ENCODE measurements at places on chromosomes 12 and 14.

DNA sequence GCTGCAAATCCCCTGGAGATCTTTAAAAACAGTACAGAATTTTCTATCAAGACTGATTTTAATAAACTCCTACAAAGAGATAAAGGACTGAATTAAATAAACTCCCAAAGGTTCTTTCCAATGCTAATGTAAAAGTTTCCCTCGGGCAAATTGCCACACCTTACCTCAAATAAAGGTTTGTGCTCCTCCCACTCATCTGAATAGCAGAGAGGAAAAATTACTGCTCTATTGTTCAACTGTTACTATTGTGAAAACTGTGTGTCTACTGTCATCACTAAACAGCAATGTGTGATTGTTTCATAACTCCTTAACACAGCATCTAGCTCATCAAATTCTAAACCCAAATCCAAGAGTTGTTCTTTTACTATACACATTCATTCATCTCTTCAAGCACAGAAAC is 3.2 kb downstream of the SPTLC2 start:
- no peak for DNase-seq

DNA sequence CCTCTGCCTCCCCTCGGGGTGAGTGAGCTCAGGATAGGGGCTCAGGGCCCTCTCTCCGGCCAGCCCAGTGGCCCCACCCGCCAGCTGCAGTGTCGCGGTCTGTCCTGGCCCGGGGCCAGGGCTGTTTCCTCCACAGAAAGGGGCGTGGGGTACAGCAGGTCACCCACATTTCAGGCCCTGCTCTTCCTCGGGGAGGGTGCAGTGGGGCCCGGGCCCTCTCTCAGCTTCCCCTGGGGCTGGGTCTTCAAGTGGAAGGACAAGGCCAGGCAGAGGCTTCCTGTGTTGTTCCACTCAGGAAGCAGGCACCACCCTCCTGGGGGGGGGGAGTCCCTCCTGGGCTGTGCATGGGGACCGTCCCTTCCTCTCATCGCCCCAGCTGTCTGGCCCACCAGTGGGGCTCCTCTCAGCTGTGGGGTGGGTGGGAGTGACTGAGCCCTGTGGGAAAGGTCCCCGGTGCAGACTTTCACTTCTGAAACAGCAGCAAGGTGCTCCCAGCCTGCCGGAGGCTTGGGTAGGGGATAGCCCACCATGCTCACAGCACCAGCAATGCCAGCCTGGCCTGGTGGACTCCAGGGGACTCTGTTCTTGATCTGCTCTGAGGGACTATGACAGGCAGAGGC is 3.7 kb downstream of the GPR132 start:
- DNase-seq, result no peak

DNA sequence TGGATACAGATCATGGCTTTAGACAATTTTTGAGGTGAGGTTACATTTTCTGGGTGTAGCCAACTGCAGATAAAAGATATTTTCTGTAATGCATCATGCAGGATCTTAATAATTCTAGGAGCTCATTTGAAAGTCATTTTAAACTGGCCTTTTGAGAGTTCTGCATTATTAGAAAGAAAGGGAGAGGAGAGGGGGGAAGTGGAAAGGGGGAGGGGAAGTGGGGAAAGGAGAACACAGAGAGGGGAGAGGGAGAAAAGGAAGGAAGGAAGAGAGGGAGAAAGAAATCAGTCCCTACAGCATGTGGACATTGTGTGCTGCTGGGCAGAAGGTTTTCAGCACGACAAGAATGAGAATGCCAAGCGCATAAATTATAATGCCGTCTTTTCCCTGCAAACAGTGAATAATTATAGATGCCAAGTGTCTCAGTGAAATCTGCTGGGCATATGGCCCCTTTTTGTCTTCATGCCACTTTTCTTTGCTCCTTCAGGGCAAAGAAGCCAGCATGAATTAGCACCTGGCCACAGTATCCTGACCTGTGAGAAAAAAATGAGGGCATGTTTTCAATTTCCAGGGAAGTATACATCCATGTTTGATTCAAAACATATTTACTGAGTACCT is 22.7 kb upstream of the PPP2R5C start:
- DNase-seq, result no peak

GRCh38 chr12:12718853-12719252 is 1.7 kb downstream of the CDKN1B start:
- no peak for DNase-seq

GRCh38 chr12:90149453-90149852 is 440.8 kb upstream of the ATP2B1 start:
- DNase-seq, result no peak

GRCh38 chr12:7112041-7112440 is 3.0 kb upstream of the C1RL start:
- DNase-seq, result no peak

DNA sequence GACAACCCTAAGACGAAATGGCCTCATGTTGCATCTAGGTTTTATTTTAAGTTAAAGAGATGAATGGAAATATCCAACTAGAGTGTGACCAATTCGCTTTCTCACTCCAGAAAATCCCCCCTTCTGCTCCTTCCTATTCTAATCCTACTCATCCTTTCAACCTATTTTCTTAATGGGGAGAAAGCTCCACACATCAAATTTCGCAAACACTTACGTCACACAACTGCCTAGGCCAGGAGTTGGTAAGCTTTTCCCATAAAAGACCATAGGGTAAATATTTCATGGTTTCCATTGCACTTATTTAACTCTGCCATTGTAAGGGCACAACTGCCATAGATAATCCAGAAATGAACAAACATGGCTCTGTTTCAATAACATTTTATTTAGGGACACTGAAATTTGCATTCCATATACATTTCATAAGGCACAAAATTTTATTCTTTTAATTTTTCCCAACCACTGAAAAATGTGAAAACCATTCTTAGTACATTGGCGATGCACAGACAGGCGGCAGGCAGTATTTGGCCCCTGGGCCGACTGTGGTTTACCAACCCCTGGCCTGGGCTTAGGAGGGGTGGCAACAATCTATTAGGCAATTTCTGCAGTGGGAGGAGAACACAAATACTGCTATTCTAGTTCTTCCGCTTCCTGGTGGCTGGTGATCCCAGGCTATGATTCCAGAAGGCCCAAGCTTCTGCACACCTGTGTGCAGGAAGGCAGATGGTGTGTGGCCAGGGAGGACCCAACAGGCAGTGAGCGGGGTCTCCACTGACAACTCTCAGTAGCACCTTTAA is 67.2 kb upstream of the FOXN3 start:
- no peak for DNase-seq

DNA sequence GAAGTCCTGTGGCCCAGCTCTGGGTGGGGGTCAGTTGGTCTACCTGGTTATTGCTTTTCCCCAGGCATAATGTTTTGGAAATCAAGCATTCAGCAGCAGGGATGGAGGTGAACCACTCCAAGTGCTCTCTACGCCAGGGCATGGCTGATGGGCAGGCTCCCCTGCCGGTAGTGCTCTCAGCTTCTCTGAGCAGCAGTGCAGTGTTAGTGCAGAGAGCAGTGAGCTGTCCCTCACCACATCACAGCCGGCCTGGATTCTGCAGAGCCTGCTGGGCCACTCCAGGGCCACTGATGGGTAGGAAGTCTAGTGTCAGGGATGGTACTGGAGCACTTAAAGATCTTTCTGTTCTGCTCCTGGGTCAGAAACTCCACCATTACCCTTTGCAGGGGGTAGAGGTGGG is 151.1 kb downstream of the CALM1 start:
- DNase-seq, result no peak

- DNase-seq, result no peak
These were observed 89.4 kb downstream of the NKX2-1 start for GRCh38 chr14:36430662-36431084.

- DNase-seq, result no peak
These were observed 81.5 kb downstream of the BHLHE41 start for GRCh38 chr12:26043135-26044006.

DNA sequence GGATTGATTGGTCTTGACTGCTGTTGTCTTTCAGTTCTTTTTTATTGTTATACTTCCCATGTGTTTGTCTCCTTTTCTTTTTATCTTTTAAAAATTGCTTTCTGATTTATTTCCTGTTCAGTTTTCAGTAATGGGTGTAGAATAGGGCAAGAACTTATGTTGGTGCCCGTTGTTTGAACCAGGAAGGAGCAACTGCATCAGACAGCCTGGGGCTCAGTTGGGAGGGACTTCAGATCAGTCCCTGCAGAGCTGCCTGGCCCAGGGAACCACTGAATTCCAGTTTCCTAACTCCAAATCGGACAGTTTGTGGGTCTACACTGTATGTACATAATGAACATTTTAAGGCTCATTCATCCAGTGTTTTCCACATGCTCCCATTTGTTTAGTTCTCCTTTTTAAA is 64.9 kb downstream of the FBXO34 start:
- DNase-seq, result no peak

DNA sequence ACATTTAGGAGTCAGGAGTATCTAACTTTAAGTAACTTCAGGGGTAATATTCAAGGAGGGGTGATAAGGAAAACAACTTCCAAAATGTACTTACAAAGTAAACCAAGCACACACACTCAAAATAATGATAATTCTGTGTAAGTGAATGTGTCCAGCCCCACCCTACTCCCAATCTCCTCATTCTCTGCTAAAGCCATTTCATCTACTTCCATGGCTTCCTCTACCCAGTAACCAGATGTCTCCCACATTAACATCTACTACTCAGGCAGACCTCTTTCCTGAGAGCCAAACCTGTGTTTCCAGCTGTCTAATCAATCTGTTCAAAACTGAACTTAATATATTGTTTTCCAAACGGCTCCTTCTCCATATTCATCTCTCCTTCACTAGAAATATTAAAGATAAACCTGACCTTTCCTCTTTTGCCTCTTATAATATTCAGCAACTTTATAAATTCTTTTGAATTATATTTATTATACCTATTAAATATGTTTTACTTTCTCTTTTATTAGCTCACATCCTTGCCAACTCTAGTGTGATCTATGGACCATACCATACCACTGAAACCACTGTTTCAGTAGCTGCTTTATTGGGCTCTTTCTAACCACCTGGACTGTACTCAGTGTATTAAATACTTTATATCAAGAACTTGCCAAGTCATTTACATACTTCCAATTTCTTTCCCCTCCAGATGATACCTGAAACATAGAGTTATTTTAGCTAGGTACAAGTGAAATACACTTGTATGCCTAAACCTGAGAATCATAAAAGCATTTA is 170.7 kb downstream of the PPFIA2 start:
- DNase-seq, result no peak

GRCh38 chr12:128790653-128791373 is 32.9 kb downstream of the SLC15A4 start:
- no peak for DNase-seq

- no peak for DNase-seq
These were observed 9.7 kb downstream of the MLH3 start for GRCh38 chr14:75041613-75042012.

DNA sequence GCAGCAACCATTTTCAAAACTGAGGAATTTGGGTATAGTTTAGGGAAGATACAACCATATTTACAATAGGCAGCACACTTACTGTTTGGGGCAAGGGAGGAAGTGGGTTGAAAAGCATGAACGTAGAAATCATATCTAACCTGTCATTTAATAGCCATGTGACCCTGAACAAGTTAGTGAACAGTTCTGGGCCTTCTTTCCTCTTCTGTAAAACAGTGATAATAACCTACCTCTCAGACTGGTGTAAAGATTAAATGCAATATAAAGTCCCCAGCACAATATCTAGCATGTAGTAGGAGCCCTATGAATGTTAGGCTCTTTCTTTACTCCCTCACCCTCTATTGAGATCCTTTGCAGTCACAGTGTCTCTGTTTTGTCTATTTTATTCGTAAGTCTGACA is 33.5 kb downstream of the A2ML1 start:
- no peak for DNase-seq

GRCh38 chr12:105843986-105844760 is 294.6 kb downstream of the NUAK1 start:
- DNase-seq, result no peak

DNA sequence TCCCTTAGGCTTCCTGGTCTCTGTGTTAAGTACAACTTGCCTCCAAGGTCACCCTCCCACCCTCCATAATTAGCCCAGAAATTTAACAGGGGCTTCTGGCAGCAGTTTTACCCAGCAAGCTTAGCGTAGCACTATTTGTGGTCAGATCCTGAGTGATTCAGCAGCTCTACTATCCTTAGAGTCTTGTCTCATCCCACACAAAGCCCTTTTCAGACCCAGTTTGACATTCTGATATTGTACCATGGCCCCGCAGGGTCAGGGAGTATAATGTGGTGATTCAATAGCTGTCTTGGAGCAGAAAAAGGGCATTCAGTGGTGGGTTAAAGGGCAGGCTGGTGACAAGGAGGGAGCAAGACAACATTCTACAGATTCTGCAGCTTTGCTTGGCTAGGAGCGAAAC is 153.8 kb upstream of the DDHD1 start:
- no peak for DNase-seq

DNA sequence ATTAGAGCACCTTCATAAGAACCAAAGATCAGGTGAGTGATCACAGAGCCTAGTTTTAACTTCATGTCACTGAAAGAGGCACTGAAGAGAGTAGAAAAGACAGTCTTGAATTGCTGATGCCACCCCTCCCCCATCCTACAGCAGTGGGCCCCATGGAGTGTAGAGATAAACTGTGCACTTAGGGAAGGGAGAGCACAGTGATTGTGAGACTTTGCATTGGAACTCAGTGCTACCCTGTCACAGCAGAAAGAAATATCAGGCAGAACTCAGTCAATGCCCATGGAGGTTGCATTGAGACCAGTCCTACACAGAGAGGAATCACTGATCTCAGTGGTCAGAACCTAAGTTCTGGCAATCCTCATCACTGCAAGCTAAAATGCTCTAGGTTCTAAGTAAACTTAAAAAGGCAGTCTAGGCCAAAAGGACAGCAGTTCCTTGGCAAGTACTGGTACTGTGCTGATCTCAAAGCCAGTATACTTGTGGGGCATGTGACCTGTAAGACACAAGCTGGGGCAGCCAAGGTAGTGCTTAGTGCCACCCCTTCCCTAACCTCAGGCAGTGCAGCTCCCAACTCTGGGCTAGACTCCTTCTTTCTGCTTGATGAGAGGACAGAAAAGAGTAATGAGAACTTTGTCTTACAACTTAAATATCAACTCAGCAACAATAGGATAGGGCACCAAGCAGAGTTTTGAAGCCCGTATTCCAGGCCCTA is 94.1 kb downstream of the FSCB start:
- no peak for DNase-seq

GRCh38 chr12:49706351-49707127 is 666 bp downstream of the FMNL3 start:
- no peak for DNase-seq

- no peak for DNase-seq
These were observed 4.9 kb downstream of the ZBTB39 start for GRCh38 chr12:57001448-57001906.

DNA sequence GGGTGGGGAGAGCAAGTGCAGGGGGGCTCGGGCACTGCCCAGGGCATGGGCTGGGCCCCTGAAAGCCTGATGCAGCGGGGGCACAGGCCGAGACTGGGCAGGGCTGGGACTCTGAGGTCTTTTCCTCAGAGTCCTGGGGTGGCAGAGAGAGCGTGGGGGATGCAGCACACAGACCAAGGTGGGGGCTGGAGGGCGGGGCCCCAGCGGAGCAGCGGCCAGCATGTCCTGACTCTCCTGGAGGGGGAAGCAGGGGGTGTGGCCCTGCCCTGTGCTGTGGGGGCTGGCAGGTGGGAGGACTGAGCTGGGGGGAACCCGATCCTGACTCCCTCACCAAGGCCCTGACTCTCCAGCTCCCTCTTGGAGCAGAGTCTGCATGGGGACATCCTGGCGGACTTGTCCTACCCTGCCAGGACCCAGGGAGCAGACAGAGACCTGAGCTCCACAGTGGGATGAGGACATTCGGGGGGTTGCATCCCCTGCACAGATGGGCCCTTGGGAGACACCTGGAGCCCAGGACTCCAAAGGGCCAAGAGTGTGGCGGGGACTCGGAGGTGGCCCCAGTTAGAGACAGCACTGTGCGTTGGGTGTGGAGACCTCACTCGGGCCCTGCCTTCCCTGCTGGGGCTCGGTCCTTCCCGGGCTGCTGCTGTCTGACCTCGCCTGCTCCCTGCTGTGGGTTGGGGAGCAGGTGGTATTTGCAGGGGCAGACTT is 326.1 kb downstream of the TMEM121 start:
- DNase-seq, result no peak

Data from HS-27A (cell line).